ENCODE measurements at places on chromosomes 7 and 10.

GRCh38 chr10:20202337-20202736 is 386.1 kb downstream of the PLXDC2 start:
- no peak for DNase-seq

GRCh38 chr7:91286432-91286831 is 22.2 kb downstream of the FZD1 start:
- peak; percentile 31 for DNase-seq

DNA sequence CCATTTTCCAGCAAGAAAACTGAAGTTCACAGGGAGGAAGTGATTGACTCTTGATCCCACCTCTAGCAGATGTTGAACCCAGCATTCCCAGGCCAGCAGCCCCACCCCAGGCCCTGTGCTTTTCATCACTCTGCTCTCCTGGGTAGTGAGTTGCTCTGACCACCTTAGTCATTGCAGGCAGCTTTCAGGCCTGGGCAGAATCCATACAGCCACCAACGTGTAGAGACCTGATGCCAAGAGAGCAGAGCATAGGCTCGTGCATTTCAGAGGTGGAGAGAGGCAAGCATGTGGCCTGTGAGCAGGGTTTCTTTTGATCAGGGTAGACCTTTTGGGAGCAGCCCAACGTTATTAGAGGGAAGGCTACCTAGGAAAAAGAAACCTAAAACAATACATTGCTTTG is 334.6 kb downstream of the PTEN start:
- no peak for DNase-seq

GRCh38 chr10:11154849-11155498 is 137.3 kb downstream of the CELF2 start:
- DNase-seq: no peak

DNA sequence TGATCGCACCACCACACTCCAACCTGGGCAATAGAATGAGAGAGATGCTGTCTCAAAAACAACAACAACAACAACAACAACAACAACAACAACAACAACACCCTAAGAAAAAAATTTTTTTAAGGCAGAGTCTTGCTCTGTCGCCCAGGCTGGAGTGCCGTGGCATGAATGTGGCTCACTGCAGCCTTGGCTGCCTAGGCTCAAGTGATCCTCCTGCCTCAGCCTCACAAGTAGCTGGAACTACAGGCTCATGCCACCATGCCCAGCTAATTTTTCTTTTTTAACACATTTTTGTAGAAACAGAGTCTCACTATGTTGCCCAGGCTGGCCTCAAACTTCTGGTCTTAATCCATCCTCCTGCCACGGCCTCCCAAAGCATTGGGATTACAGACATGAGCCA is 18.6 kb downstream of the ALDH18A1 start:
- DNase-seq: no peak

- no peak for DNase-seq
Observed at GRCh38 chr10:13730956-13731355, 144.2 kb downstream of the PRPF18 start.

GRCh38 chr10:8852546-8852945 is 798.1 kb downstream of the GATA3 start:
- DNase-seq: no peak

- no peak for DNase-seq
Observed at GRCh38 chr7:73963252-73963822, 64.6 kb upstream of the ELN start.

DNA sequence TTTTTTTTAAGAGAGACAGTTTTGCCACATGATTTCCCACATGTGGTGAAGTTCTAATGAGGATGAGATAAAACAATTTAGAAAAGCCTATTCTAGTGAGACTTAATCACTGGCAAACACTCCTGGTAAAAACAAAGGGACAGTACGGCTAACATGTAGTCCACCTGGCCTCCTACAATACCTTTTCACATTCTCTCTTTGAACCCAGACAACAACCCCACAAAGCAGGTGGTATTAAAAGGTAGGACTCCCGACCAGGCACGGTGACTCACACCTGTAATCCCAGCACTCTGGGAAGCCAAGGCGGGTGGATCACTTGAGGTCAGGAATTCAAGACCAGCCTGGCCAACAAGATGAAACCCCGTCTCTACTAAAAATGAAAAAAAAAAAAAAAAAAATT is 12.4 kb downstream of the PARD3 start:
- DNase-seq: no peak

GRCh38 chr10:133379152-133379800 is at the start of gene PAOX:
Gene PAOX, plus strand, starts transcription at chr10:133379262. Its CDS starts 55 bp downstream, at chr10:133379317.
- no peak for DNase-seq

DNA sequence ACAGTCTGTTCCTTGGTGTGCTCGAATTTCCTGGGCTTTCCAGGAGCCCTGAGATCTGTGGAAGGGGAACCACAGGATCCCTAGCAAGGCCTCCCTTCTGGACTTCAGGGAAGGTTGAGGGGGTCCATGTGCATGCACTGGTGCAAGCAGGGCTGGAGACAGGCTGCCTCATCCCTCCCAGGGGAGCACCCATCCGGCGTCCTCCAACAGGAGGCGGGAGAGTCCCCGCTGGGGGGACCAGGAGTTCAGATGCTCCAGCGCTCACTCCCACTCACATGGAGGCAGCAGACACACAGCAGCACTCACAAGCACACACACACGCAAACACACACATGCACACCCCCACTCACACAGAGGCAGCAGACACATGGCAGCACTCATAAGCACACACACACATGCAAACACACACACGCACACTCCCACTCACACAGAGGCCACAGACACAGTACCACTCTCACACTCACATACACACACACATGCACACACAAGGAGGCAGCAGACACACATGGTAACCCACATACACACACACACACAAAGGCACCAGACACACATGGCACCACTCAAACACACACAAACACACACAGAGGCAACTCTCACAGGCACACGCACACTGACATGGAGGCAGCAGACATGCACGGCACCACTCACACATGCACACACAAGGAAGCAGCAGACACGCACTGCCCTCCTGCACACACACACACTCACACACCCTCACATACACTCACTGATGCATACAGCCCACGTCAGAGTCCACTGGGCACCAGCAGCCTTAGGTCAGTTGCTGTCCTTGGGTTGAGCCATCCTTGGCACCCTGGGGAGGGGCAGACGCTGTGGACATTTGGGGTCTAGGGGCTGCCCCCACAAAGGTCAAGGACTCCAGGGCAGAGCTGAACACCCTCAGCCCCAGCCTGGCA is 247.0 kb upstream of the PPP2R2D start:
- no peak for DNase-seq

DNA sequence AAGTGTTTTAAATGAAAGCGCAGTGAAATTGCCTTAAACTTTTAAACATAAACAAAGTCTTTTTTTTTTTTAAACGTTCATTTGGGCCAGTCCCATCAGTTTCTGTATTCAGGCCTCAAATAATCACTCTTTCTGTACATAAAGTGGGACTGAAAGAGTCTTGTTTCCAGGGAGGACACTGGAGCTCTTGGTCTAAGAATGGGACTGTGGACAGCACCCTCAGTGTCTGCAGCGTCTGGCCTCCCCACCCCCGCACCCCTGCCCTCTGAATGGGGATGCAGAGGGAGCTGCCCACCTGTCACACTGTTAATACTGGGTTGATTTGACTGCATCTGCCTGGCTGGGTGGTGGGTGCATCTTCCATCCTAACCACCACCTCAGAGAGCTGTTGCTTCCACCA is 5.2 kb downstream of the ZNF365 start:
- DNase-seq: no peak

DNA sequence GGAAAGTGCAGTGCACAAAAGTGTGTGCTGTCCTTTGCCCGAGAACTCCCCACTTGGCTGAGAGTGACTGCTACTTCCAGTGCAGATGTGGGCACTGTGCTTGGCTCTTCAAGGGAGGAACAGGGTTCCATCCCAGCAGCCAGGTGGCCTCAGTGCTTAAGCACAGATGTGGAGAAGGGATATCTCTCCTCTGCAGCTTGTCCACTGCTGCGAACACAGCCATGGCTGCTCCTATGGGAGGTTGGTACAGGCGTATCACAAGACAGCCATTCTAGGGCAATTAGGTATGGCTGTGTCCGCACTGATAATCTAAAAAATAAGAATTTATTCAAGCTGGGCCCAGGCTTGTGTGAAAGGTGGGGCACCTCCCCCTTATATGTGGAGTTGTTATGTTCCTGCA is 66.6 kb downstream of the GLCCI1 start:
- no peak for DNase-seq

DNA sequence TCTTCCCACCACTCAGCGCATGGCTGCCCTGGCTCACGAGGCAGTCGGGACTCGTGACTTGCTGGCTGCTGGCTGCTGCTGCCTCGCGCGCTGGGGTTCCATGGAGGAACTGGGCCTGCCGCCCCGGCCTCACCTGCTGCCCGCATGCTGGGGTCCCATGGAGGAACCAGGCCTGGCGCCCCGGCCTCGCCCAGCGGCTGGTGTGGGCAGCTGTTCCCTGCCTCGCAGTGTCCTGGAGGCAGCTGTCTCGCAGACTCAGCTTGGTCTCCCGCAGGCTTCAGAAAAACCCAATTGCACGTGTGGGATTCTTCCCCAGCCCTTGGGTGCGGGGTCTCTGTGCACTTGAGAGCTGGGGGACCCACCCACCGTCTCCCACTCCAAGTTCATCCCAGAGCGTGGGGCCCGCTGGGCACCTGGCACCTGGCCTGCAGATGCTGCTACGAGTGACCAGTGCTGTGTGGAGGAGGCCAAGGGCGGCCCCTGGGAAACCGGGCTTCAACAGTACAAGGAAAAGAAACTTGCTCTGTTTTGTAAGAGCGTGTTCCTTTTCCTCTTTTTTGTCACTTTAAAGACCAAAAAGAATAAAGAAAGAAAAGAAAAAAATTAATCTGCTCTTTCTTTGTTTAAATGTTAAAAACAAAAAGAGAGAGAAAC is 20.4 kb downstream of the PWWP2B start:
- DNase-seq: no peak

DNA sequence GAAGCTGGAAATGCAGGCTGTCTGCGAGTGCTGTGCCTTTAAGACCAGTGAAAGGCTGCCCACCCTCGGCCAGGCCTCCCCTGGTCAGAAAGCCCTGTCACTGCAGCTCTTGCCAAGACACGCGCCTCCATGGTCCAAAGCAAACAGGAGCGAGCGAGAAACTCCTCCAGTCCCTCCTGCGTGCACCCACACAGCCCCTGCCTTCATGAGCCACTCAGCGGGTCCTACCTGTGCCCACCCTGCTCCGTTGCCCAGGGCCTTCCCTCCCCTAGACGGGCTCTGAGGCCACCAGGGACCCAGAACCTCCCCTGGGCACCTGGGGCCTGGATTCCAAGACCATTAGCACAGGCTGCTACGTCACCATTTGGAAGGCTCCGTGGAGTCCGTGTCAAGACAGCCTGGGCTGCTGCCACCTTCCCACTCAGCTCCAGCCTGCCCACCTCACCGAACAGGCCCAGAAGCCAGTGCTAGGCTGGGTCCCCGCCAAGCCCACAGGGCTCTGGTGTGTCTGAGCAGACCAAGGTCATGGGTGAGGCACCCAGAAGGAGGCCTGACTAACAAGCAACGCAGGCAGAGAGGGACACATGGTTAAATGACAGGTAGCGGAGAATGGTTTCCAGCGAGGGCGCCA is 144.5 kb downstream of the NEURL1 start:
- no peak for DNase-seq

DNA sequence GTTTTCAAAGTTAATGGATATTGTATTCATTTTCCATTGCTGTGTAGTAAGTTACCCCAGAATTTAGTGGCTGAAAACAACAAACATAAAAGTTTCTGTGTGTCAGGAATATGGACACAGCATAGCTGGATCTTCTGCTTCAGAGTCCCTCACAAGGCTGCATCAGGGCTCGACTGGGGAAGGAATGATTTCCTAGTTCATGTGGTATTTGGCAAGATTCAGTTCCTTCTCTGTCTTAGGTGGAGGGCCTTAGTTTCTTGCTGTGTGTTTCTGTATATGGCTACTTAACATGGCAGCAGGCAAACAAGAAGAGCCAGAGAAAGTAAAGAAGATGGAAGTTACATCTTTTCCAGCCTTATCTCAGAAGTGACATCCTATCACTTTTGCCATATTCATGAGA is 51.1 kb downstream of the TPST1 start:
- DNase-seq: no peak

DNA sequence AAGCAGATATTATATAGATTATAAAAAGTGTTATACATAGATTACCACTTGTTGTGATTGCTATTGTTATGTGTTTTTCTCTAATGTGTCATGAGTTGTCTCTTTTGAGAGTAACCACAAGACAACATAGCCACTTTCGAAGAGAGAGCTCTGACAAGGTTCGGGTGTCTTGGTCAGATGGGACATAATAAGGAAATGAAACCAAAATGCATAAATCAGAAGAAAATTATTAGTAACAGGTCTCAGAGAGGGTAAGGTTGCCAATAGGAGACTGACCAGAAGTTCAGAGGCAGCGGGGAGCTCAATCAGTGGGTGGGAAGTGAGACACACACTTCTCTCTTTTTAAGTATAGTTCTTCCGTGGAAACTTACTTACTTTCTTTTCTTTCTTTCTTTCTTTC is 639.2 kb upstream of the POT1 start:
- DNase-seq: no peak

DNA sequence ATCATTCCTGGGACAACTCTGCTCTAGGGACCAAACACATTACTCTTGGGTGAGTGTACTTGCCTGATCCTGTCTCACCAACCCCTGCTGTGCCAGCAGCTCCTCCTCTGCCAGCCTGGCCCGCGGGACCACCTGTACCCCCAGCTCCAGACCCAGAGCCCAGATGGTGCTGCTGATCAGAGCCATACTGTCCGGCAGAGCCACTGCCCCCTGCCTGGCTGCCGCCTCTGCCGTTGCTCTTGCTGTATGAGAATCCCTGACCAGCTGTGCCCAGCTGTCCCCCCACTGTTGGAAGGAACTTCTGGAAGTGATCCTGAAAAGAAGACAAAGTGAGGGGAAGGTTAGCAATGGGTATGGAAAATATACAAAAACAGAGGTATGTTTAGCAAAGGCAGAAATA is 6.9 kb downstream of the MYOZ1 start:
- DNase-seq: no peak

- DNase-seq: peak; percentile 81
Observed at GRCh38 chr7:45089341-45089891, 647 bp upstream of the NACAD start.

DNA sequence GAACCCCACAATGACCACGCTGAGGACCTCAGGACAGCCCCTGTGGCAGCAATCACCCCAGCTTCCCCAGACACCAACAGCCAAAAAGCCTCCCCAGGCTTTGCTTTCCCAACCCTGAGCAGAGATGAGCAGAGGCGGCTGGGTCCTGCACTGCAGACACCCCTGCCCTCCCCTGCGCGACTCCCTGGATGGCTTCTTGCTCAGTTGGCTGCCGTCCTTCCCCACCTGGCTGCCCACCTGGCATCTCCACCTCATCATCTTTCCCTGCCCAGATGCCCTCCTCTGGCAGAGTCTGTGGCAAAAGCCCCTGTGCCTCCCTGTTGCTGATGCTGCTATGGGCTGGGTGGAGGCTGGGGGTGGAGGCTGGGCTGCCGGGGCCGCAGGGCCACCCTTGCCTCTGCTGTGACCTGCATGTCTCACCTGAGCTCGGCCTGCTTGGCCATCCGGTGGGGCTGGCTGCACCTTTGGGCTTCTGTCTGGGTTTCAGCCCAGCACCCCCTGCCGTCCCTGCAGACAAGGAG is 567.7 kb downstream of the TCERG1L start:
- DNase-seq: no peak

GRCh38 chr10:63467841-63468240 is 2.1 kb upstream of the JMJD1C start:
- DNase-seq: no peak
